ENCODE measurements at places on chromosomes 3 and 15.

- no peak for DNase-seq
Observed at GRCh38 chr3:72944696-72945095, 51.9 kb upstream of the PPP4R2 start.

GRCh38 chr3:186772701-186773417, 10.5 kb upstream of the EIF4A2 start:
- DNase-seq = no peak

- peak; percentile 13 for DNase-seq
Observed at GRCh38 chr15:47196048-47196447, 521.3 kb upstream of the SEMA6D start.

- no peak for DNase-seq
Observed at GRCh38 chr3:134066158-134066541, 36.4 kb upstream of the SLCO2A1 start.

DNA sequence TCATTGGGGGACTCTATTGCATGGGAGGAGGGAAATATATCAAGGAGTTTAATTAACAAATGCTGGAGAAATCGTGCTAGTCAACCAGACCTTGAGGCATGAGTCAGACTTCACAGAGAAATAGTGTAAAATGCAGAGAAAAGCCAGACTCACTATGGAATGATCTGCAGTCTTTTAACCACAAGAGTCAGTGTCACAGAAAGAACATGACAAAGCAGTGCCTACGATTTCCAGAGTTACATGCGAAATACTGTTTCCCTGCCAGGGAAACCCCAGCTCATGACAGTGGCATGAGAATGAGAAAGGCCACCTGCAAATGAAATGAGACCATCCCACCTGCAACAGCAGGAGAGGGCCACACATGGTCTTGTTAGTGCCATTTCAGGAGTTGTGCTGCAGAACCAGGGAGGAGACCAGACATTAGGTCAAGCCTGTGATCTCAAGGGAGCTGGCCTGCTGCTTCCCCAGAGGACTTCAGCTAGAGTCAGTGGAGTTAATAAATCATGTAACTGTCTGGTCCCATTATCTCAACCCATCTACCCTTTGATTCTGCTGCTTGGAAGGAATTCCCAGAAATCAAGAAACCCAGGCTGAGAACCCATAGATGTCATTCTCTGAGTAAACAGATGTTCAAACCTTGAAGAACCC, 79.0 kb downstream of the ERC2 start:
- no peak for DNase-seq

- DNase-seq = no peak
Observed at GRCh38 chr15:26449291-26449690, 323.6 kb downstream of the GABRB3 start.

GRCh38 chr15:61816856-61817255, 243.4 kb downstream of the VPS13C start:
- no peak for DNase-seq

DNA sequence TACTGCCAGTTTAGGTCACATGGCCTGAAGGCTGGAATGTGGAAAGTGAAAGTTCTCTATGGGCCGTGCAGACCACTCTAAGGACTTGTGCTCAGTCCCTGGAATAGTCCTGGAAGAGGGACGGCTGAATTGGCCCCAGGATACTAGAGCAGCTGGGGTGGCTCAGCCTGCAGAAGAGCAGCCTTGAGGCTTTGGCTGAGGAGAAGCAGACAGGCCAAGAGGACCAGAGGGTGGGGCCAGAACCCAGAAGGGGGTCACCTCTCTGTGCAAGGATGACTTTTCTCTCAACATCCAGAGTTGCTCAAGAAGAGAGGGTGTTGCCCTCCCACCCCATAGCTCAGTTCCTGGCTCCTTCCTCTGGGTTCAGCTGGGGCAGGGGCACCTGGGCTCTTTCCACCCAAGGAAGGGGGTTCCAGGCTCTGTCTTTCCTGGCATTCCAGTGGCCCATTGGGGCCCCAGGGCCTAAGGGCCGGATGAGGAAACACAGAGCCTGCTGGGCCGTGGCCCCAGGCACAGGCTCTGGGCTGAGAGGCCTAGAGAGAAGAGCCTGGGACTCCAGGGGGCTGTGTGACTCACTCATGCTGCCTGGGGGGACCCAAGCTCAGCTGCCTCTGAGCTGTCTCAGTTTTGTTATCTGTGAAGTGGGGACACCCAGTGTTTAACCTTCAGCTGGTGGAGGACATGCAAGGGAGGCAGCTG, 8.5 kb upstream of the FBLN2 start:
- DNase-seq = no peak

DNA sequence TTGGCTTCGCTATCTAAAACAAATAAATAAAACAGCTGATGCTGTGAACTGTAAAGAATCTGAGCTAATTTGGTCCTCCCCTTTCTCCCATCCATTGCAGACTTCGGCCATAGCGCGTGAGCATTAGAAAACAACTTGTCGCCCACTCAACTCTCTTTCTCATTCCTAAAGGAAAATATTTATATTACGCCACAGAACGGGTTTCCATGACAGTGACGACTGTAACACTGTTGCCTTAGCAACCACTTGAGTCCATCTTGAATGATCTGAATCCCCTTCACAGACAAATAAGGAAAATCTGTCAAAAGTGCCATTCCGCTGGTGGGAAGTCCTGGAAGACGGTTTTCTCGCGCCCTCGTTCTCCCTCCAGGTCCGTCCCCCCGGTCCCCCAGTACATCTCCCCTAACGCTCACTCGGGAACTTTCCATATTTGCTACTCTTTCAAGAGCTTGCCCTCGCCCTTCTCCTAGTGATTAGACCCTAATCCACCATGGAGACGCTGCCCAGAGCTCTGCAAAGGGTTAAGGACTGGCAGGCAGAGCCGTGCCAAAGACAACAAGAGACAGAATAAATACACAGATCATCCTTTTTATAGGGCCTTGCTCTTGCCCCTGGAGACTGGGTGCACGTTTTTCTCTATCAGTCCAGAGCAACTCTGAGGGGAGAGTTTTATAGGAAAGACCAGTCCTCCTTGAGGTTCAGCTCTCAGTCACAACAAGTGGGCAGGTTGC, 50.5 kb downstream of the CRYGS start:
- DNase-seq = no peak

GRCh38 chr3:39264053-39264452, 15.8 kb downstream of the CX3CR1 start:
- no peak for DNase-seq

- DNase-seq = no peak
Observed at GRCh38 chr3:186143250-186143649, 34.4 kb upstream of the ETV5 start.

GRCh38 chr3:100149713-100150415, 35.6 kb upstream of the FILIP1L start:
- no peak for DNase-seq

All from NCI-H2107 (cell line).